ENCODE measurements at places on chromosomes 16 and 17.

GRCh38 chr17:66002812-66003211 lies 189.1 kb downstream of the CEP112 start:
- DNase-seq = no peak

DNA sequence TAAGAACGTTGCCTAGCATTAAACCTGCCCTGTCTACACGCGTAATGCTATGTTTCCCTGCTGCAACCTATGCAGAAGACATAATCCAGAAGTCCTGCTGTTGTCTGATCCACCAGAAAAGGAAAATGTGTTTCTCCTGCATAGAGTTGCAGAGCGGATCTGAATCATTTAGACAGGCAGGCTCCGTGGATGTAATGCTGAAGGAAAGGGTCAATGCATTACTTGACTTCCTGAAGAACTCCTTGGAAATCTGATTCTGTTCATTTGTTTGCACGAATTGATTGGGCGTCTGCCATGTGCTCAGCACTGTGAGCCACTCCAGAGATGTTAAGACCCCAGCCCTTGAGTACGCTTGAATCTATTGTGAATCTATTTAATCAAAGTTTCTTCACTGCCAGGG lies 83.4 kb downstream of the FOXL1 start:
- DNase-seq = no peak

DNA sequence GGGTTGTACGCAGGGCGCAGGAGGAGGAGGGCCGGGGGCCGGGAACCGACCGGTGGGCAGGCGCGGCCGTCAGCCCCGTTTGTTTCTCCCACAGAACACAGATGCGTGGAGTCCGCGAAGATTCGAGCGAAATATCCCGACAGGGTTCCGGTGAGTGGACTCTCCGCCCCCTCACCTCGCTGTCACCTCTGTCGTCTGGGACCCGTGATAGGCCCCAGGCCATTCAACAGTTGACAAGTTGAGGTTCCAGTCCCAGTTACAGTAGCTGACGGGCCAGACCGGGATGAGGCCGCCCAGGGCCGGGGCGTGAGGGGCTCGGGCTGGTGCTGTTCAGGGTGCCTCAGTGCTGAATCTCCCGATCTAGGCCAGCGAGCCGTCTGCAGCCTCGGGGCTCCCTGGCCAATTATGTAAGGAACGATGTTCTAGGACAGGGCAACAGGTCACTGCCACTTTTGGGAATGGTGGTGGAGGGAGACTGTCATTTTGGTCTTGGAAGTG lies 628 bp downstream of the GABARAPL2 start:
- peak; percentile 5 for DNase-seq

DNA sequence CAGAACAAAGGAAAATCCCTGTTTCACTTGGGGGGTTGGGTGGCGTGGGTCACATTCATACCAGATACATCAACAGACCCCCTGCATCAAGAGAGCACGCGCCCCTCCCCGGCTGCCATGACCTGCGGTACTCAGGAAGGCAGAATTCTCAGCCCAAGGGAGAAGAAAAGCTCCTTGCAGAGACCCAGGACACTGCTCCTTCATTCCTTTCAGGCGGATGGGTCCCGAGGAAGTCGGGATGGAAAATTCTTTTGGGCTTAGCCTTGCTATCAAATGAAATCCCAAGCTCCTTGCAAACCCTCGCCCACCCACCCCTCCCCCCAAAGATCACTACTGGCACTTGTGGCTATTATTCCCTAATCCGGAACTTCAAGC lies 40.6 kb downstream of the HIC1 start:
- no peak for DNase-seq

- DNase-seq = no peak
Measured at GRCh38 chr16:49482690-49483089, 109.1 kb downstream of the C16orf78 start.

DNA sequence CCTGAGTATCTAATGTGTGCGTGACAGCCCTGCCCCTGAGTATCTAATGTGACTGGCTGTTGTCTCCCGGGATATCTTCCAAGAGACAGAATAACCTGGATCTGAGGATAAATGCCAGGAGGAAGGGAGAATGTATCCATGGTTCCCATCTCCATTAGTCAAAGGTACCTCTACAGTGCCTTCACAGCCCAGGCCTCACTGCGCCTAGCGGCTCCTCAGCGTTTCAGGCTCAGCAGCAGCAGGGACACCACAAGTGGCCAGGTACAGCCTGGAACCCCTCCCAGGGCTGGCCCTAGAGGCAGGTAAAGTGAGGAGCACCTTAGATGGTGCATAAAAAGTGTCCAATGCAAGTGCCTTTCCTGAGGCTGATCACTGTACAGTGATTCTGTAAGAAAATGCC lies 32.0 kb downstream of the SOCS3 start:
- no peak for DNase-seq

DNA sequence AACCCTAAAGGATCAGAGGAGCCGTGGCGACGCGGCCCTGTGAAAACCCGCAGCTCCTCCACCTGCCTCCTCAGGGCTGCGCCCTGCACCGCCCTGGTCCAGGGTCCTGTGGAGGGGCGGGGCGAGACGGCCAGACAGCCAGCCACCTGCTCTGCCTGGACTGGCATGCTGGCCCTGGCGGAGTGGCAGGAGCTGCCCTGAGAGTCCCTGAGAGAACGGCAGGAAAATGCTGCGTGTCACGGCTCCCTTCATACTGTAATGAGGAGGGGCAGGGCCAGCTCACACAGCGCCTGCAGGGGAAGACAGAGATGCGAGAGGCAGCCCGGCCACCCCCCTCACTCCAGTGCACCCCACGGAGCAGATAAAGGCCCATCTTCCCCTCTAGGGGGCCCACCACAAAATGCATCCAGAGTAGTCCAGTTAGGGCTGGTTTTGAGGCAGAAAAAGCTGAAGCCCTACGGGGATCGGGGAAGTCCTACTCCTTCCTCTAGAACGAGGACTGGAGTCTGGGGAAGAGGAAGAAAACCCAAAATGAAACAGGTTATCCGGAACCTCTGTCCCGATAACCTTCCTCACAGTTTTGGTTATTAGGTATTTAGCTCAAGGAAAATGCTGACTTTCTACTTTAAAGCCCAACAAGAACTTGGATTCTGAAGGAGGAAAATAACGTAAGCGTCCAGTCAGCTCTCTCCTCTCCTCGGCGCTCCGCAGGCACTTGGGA lies 97.6 kb upstream of the DNAH17 start:
- DNase-seq = peak; percentile 62

DNA sequence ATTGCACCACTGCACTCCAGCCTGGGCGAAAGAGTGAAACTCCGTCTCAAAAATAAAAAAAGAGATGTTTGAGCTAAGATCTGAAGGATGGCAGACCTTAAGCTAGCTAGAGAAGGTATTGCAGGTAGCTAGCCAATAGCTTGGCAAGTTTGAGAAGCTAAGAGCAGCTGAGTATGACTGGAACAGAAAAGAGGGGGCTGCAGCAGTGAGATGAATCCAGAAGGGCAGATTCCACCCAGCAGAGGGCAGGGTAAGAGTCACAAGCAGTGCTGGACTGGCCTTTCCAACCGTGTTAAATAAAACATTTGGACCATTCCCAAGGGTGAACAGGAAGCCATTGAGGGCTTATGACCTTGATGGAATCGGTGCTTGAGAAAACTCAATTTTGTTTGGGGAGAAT lies 5.7 kb upstream of the PHAF1 start:
- DNase-seq = peak; percentile 54

DNA sequence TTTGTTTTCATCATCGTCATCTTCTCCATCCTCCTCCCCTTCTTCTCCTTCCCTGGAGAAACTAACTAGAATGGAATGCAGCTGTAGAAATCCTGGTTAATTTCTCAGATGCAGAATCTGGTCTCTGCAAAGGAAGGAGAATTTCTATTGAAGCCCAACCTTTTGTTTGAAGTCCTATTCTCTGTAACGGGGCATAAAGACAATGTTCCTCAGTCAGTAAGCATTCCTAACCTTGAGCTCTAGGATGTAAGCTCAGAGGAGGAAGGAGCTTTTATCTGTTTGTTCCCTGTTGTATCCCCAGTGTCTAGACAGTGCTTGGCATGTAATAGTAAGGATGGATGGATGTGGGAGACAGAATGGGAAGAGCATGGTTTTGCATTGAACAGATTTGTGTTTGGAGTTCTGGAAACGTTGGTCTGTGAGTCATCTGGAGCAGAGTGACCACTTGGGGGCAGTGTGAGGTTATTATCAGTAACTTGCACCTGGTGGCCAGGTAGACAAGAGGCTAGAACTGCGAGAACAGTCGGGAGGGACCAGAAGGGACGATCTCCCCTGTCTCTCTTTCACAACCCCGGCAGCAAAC lies 363.7 kb downstream of the SNX29 start:
- peak; percentile 60 for DNase-seq

DNA sequence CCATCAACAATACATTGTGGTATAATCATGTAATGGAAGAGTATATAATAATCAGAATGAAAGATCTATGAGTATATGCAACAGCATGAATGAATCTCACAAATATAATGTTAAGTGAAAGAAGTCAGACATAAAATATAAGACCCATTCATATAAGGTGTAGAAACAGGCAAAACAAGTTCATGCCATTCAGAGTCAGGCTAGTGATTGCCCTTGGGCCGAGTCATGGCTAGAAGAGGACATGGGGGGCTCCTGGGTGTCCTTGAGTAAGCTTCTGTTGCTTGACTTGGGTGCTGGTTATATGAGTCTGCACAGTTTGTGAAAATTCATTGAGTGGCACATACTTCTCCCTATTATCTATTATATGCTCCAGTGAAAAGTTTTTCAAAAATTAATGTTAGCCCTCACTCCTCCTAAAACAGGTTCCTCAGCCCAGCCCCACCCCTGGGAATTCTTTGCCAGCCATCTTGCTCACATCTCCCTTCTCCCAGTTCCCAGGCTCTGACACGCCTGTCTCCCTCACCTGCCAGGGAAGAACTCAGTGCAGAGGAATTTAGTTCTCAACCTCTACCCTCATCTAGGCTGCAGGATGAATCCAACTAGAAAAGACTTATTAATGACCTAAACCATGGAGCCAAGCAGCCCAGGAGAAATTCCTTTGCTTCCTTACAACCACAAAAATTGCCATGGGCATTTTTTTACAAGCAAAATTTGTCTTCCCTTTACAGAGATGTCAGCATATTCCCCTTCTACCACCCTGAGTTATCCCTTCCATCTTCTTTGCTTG lies 52.4 kb upstream of the NFAT5 start:
- peak; percentile 38 for DNase-seq

DNA sequence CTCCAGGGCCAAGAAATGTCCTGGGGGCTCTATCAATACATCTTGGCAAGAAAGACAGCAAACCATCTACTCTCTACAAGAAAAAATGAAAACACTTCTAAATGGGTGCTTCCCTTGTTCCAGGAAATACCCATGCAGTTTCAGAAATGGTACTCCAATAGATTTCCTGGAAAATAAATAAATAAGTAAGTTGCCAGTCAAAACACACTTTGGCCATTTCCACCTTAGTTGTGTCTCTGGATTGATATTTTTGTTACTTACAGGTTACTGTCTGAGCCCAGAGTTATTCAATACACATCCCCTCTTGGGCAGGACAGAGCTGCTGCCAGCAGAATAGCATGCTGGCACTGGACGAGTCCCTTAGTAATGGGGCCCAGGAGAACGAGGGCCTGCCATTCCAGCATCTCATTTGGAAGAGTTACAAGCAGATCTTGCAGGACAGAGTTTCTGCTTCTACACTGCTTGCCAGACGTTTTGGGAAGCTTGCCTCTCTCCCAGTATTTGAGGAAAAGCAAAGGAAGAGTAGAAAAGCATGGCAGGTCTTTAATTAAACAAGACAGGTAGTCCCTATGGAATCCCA lies 100.5 kb downstream of the SMG6 start:
- DNase-seq = no peak

DNA sequence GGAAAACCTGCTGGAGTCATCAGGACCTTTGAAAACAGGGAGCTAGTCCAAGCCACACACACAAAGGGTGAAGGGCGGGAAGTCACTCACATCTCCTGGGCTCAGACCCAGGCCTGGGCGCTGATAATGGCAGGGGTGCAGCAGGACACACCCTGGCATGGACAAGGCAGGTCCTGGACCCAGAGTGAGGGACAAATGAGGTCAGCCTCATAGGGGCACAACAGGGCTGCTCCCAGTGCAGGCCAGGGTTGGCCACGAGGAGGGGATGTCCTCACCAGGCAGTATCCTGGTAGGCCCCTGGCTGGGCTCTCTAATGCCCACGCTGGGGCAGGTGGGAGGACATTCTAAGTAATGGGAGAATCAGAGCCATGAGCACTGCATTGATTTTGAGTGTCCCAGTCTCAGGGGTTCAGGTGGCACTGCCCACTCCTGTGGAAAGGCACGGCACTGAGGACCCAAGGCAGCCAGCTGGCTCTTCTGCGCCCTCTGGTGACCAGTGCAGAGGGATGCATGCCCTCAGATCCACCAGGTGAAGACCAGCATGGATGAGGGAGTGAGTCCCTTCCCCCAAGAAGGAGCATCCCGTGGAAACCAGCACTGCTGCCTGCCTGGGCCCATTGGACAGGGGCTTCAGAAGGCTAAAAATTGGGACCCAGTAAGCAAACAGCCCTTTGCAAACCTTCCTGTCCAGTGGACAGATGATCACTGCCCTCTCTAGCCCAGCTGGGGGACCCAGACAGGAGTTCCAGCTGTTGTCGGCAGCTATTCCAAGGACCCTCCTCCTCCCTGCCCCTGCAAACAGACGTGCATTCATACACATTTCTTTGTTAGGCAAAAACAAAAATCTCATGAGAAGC lies 23.4 kb upstream of the SREBF1 start:
- DNase-seq = peak; percentile 77

DNA sequence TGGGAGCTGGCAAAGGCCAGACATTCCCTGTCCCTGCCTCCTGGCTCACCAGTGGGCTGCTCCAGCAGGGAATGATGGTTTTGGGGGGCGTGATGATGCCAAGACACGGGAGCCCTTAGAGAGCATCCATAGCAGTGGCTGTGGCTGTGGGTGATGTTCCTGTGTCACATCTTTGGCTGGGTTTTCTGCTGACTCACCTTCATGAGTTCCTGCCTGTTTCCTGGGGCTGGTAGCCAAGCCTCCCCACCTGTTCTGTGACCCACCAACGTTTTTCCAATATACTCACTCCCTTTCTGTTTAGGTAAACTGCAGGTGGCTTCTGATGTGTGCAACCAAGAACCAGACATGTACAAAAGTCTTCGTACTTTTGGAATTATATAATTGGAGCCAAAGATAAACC lies 16.5 kb upstream of the NF1 start:
- no peak for DNase-seq

GRCh38 chr16:83296505-83296904 lies 511.3 kb upstream of the HSBP1 start:
- DNase-seq = no peak

Data from HT-29 (cell line).